ENCODE measurements at places on chromosomes 3 and 15.

GRCh38 chr15:90607361-90607760, 77.6 kb downstream of the CRTC3 start:
- no peak for DNase-seq

- DNase-seq: no peak
Observed at GRCh38 chr15:84950570-84951111, 31.0 kb upstream of the PDE8A start.

DNA sequence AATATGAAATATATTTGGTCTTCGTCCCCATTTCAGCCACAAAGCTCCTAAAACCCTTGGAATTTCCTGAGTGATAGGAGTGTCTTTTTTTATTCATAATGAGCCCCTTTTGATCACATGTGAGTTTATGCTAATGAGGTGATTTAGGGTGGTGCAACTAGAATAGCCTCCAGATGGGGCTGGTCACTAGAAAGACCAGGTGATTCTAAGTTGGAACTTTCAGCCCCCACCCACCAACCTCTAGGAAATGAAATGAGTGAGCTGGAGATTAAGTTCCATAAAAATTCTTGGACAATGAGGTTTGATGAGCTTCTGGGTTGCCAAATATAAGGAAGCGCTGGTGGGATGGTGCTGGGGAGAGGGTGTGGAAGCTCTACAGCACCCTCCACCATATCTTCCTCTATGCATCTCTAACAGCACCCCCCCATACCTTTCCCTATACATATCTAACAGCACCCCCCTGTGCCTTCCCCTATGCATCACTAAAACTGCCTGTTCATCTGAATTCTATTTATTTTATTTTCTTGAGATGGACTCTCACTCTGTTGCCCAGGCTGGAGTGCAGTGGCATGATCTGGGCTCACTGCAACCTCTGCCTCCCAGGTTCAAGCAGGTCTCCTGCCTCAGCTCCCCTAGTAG, 2.1 kb upstream of the SMCO1 start:
- no peak for DNase-seq

DNA sequence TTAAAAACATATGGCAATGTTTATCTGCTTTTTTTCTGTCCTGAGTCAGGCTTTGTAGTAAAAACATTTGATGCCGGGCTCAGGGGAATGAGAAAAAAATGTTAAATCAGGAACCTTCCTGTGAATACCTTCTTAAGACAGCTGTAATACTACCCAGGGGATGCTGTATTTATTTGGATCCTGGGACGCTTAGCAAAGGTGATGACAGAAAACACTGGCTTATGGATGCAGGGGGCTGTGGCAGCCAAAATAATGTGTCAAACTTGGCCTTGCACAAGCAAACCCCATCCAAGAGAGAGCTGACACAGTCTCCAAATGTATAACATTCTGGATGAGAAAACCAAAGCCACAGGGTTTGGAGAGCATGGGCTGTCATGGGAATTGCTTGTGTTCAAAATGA, 438.2 kb upstream of the PROK2 start:
- DNase-seq: no peak

- no peak for DNase-seq
Observed at GRCh38 chr15:36449084-36449661, 130.3 kb upstream of the CDIN1 start.

DNA sequence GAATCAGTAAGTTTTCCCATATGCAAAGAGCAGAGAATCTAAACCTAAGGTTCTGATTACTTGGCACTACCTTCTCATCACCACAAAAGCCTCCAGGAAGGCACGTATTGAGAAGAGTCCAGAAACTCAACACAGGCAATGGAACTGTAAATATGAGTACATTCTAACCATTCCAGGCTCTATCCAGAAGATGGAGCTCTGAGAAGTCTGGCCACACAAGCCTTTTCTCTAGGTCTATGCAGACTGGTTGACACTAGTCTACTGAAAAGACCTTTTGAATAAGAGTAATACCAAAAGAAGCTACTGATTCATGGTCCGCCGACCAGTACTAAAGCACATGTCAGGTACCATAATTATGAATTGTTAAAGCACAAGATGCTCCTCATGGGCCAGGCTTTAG, 12.2 kb upstream of the NCKIPSD start:
- no peak for DNase-seq

GRCh38 chr15:67085818-67086636, 20.6 kb downstream of the SMAD3 start:
- DNase-seq: peak; percentile 60

- DNase-seq: no peak
Observed at GRCh38 chr3:145286937-145287336, 874.0 kb downstream of the PLOD2 start.

GRCh38 chr15:30055604-30056003, 27.2 kb upstream of the GOLGA8J start:
- DNase-seq: no peak

GRCh38 chr3:12638105-12638504, 25.8 kb downstream of the RAF1 start:
- DNase-seq: no peak

DNA sequence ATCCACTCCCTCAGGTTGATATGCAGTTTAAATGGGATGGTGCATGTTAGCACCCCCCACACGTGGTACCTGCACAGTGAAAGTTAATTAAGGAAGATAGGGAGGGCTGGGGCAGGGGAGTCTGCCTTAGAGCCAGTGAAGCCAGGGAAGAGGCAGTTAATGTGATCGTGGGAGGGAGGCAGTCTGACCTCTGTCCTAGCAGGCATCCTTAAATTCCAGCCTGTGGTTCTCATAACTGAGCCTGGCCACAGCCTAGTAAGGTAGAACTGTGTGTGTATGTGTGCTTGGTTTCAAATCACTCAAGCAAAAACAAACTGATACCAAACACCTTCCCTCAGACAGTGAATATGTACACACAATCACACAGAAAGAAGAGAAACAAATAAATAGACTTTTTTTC, 319.1 kb upstream of the TLE3 start:
- no peak for DNase-seq

GRCh38 chr3:167671878-167672427, 18.2 kb upstream of the WDR49 start:
- no peak for DNase-seq

GRCh38 chr3:51704511-51704950, 2.3 kb upstream of the GRM2 start:
- DNase-seq: no peak

GRCh38 chr3:102069211-102069662, 219.9 kb downstream of the NFKBIZ start:
- DNase-seq: peak; percentile 30

GRCh38 chr15:50055332-50055731, 63.7 kb downstream of the ATP8B4 start:
- peak; percentile 16 for DNase-seq

- DNase-seq: no peak
Observed at GRCh38 chr15:59185725-59186124, 20.9 kb upstream of the LDHAL6B start.

DNA sequence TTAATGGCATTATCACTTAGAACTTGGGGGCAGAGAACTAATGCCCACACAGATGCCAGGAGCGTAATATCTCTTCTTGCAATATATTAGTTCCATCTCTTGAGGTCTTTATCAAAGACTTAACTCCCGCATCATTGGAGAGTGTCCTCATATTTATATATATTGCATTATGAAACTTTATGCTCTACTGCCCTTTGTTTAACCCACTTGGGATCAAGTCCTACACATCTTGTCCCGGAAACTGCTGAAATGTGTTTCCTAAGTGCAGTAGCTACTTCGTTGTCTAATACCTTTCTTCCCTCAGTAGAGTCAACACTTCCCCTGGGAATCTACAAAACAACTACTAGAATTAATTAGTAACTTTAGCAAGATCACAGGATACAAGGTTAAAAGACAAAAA, 1029.2 kb downstream of the OTOL1 start:
- no peak for DNase-seq

DNA sequence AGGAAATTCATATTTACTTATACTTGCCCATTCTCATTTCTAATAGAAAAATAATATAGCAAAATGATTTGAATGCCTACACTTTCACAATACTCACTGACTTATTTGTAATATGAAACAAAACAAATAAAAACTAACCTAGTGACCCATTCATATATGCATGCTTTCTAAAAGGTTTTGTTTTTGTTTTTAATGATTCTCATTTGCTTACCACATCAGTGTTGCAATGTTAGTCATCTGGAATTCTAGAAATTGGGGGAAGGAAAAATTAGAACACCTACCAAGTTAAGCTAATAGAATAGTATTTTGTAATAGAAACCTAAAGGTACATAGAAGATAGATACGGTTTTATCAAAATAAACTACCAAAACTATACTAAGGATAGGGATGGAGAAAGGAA, 214.1 kb upstream of the CNTN6 start:
- DNase-seq: no peak

DNA sequence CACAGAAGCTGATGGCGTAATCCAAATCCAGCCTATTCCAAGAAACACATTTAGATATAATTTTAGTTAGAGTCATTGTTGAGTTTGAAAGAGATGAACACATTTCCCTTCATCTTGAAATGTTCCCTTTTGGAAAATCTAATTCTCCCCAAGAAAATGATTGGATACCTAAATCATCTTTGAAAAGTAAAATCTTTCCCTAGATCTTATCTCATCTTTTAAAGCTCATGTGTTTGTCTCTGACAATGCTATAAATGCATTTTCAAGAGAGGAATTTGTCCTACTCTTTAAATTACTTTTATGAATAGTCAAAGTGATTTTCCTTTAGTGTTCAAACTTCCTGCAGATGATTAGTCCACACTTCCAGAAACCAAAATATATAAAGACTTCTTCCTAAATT, 82.6 kb upstream of the CNTN6 start:
- no peak for DNase-seq

GRCh38 chr15:38878026-38878425, 313.4 kb upstream of the RASGRP1 start:
- DNase-seq: no peak

GRCh38 chr15:40769274-40770146, at the start of gene C15orf62:
Gene C15orf62 (plus strand): TSS chr15:40769980. CDS start chr15:40770496, 516 bp downstream.
- DNase-seq: no peak

- DNase-seq: no peak
Observed at GRCh38 chr3:132362329-132362728, 45.1 kb downstream of the ACP3 start.

DNA sequence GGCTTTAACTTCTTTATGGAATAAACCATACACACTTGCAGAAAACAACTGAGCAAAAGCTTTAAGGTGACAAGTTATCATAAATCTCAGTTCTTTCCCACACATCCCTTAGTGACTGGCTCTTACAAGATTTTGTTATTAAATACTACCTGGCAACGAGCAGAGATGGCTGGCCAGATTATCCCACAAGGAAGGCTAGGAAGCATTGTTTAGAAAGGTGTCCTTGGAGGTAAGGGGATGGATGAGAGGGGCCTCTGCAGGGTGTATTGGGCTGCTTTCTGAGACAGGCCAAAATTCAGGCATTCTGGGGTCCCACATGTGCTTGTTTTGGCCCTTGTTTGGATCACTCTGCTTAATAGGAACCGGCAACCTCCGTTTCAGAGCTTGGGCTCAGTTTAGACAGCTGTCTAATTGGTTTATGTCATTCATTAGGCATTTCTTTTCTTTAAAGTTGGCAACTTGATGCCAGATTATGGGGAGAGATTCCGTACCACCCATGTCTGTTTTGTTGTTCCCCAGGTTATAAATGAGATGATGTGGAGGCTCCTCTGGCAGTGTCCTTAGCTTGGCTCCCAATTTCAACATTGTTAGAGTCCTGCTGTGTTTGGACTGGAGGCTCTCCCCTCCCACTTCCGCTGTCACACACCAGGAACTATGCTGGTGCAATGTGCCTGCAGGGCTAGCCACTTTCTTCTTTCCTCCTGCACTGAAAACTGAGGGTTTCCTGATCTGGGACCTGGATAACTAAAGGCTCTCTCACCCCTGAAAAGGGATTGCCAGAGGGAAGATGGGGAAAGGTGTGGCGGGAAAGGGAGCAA, 121.1 kb downstream of the TPRG1 start:
- DNase-seq: no peak

GRCh38 chr3:191217301-191217700, 18.3 kb downstream of the OSTN start:
- DNase-seq: peak; percentile 45

GRCh38 chr3:167840247-167840646, 104.7 kb downstream of the SERPINI1 start:
- DNase-seq: no peak

DNA sequence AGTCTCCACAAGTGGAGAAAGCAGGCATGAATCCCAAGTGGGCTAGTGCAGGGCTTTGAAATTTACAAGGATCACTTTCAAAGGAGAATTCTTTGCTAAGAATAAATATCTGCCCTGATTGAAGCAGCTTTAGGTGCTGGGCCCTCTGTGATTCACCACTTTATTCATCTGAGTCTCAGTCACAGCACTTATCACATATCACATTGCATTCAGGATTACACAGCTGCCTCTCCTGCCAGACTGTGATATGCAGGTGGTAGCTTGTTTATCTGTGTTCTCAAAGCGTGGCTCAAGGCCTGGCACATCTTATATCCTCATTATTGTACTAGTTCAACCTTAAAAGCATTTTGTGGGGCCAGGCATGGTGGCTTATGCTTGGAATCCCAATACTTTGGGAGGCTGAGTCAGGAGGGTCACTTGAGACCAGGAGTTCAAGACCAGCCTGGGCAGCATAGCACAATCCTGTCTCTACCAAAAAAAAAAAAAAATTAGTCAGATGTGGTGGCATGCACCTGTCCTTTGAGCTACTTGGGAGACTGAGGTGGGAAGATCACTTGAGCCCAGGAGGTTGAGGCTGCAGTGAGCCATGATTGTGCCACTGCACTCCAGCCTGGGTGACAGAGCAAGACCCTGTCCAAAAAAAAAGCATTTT, 156.9 kb upstream of the EIF1B start:
- DNase-seq: no peak

DNA sequence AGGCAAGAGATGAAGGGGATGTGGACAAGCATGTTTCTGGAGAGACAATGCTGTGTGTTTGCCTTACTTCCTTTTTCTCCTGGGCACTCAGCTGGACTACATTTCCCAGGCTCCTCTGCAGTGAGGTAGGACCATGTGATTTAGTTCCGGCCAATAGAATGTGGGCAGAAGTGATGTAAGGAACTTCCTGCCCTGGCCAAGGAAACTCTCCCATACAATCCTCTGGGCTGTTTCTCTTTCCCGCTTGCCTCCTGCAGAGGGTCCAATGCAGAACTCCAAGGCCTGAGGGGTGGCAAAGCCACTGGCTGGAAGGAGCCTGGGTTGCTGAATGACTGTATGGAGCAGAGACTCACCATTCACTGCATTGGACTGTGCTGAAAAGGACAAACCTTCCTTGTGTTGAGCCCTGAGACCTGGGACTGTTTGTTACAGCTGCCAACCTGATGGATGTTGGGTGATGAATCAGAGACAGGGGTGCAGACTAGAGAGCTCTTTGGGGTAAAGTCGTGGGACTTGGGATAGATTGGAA, 82.7 kb upstream of the SLC6A6 start:
- peak; percentile 90 for DNase-seq

DNA sequence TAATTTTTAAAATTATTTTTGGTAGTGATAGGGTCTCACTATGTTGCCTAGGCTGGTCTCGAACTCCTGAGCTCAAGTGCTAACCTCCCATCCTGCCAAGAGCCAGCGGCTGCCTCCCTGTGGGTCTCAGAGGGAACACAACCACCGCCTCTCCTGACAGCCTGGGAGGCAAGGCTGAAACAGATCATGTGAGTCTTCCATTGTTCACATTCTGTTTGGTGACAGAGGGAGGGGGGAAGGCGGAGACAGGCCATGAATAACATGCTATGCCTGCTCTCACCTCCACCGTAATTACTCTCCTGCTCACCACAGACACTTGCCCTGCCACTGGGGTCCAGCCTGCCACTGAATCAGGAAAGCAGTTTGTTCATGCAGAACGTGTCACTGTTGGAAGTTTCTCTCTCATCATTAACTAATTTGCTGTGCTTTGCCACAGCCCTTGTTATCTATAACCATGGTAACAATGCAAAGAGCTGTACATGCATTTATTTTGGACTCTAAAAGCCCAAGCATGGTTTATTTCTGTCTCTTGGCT, 78.4 kb upstream of the RASGRF1 start:
- DNase-seq: no peak
